HFFc6 (cell line): ENCODE measurements at places on chromosomes 5 and 9. TPM values are rescaled to one million over a fixed set of nuclear protein-coding genes. Genes with fewer than 3 reads are reported as not detected.

DNA sequence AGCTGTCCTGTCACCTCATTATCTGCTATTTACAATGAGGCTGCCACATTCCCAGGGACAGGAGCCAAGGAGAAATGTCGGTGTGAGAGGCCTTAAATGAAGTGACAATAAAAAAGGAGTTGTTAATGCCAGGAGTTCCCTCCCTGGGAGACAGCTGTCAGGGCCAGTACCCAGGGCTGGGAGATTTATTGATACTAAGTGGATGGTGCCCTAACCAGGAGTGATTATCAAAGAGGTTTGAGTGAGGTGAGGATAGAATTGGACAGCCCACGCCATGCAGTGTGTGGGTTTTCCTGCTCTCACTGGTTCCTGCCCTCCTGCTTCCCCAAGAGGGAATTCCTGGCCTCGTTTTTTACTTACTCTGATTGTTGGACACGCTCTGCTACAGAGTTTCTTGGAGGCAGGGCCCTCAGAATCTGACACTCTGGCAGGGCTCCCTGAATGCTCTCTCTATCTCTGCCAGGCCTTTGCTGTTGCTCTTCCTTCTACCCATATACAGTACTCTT, 150.8 kb downstream of the GRIA1 start:
- no peak for DNase-seq
- no peak overlapping the region for H3K27ac ChIP-seq
- H3K4me1 ChIP-seq = peaks cover 7% of the 10 kb centered on the region
- H3K4me3 ChIP-seq = no peak overlapping the region
- H3K36me3 ChIP-seq = no peaks in the 10 kb centered on the region

GRCh38 chr9:89187541-89187940, 8.9 kb upstream of the SHC3 start:
- H3K36me3 ChIP-seq = no peaks in the 10 kb centered on the region
- no peak overlapping the region for H3K27ac ChIP-seq
- 0 out of 2 replicates have a peak, but pooled peaks cover 6% of the 10 kb centered on the region for H3K4me1 ChIP-seq
- H3K4me3 ChIP-seq = no peak overlapping the region
- peaks cover 5% of the 10 kb centered on the region; the same call in 1 of the 2 replicates for H3K27me3 ChIP-seq

- no peaks in the 10 kb centered on the region for H3K4me1 ChIP-seq
- no peak overlapping the region for H3K4me3 ChIP-seq
- peaks cover 1% of the 10 kb centered on the region for H3K27me3 ChIP-seq
- H3K36me3 ChIP-seq = no peaks in the 10 kb centered on the region
Observed at GRCh38 chr9:27382308-27382707, 85.4 kb upstream of the EQTN start.

The PCDHGA11 gene
- 2.2 to 9.8 TPM (median 2.3 TPM) in 3 replicates for total RNA-seq

GRCh38 chr9:121816845-121817450, 165.5 kb downstream of the DAB2IP start:
- no peak overlapping the region for H3K4me3 ChIP-seq
- peaks cover 16% of the 10 kb centered on the region for H3K27me3 ChIP-seq
- DNase-seq = no peak
- H3K27ac ChIP-seq = no peak overlapping the region
- H3K4me1 ChIP-seq = peaks cover 10% of the 10 kb centered on the region; the same call in 1 of the 2 replicates
- no peaks in the 10 kb centered on the region for H3K36me3 ChIP-seq

The IFNA13 gene
- total RNA-seq = not detected in 3 replicates

DNA sequence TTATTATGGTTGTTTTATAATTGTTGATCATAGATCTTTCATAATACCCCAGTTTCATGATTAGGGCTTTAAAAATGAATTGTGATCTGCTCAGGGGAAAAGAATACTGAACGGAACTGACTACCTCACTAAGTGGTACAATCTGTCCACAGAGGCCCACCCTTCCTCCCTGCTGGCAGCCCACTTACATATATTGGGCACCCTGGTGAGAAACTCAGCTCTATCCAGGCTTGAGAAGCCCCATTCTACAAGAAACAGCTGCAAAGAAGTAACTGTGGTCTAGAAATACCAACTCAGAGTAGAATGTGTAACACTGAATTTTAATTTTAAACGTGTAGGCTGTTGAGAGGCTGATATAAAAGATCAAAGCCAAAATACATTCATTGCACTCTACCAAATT, 46.9 kb downstream of the TSSK1B start:
- H3K27me3 ChIP-seq = peaks cover 8% of the 10 kb centered on the region
- H3K4me1 ChIP-seq = no peaks in the 10 kb centered on the region; the same call in 1 of the 2 replicates
- no peak for DNase-seq
- no peak overlapping the region for H3K27ac ChIP-seq
- no peaks in the 10 kb centered on the region for H3K36me3 ChIP-seq

DNA sequence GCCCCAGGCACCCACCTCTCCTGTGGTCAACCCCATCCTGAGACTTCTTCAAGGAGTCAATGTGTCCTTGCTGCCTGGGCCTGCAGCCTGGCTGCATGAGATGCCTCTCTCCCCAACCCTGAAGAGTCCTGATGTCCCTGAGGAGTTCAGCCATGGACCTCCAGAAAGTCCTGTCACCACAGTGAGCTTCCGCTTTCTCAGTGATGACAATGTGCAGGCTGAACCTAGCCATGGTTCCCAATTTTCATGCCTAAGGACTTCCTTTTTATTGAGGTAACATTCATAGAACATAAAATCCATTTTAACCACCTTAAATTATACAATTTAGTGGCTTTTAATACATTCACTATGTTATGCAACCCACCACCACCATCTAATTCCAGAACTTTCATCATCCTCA, 29.1 kb downstream of the DAP start:
- DNase-seq = no peak
- H3K27me3 ChIP-seq = no peaks in the 10 kb centered on the region; the same call in 1 of the 2 replicates
- H3K4me3 ChIP-seq = no peak overlapping the region
- H3K4me1 ChIP-seq = peaks cover 72% of the 10 kb centered on the region

The CEL gene
- total RNA-seq = 0.27 to 0.51 TPM (median 0.43 TPM) in 3 replicates

The ARHGAP26 gene
- 1.5 to 4.5 TPM (median 3.2 TPM) in 3 replicates for total RNA-seq

GRCh38 chr5:10301266-10301665, 6.4 kb downstream of the CMBL start:
- no peak overlapping the region for H3K4me3 ChIP-seq
- H3K27me3 ChIP-seq = no peaks in the 10 kb centered on the region
- no peak for DNase-seq
- no peak overlapping the region for H3K27ac ChIP-seq

- H3K4me1 ChIP-seq = no peaks in the 10 kb centered on the region; the same call in 1 of the 2 replicates
- no peaks in the 10 kb centered on the region for H3K27me3 ChIP-seq
- peak; percentile 38 for DNase-seq
Observed at GRCh38 chr5:50744776-50745175, 78.3 kb downstream of the PARP8 start.

DNA sequence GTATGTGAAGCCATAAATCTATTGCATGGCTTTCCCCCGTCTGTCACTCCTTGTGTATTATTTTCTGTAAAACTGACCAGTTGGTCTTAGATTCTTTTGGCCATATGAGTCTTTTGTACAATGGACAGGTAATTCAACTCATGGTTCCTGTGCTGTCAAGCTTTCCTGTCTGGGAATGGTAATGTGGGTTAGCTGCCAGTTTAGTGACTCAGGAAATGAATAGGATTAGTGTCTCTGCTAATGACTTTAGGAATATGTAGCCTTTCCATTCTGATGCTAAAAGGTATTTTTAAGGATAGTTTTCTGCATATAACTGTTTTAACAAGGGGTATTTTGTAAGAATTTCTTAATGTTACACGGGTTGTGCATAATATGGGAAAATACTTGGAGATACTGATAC, 182.7 kb downstream of the PBX3 start:
- peak overlapping the region; percentile 94 for H3K27ac ChIP-seq
- H3K4me3 ChIP-seq = no peak overlapping the region
- H3K36me3 ChIP-seq = peaks cover 11% of the 10 kb centered on the region; the same call in 1 of the 2 replicates
- H3K27me3 ChIP-seq = peaks cover 4% of the 10 kb centered on the region; the same call in 1 of the 2 replicates
- no peak for DNase-seq

- peak; percentile 99 for DNase-seq
- H3K4me1 ChIP-seq = peaks cover 75% of the 10 kb centered on the region
- H3K36me3 ChIP-seq = no peaks in the 10 kb centered on the region
- peak overlapping the region; percentile 84 for H3K4me3 ChIP-seq
- H3K27me3 ChIP-seq = no peaks in the 10 kb centered on the region; the same call in none of the 2 replicates
Observed at GRCh38 chr9:130847306-130848217, 12.5 kb downstream of the ABL1 start.

- no peak overlapping the region for H3K4me3 ChIP-seq
- peaks cover 18% of the 10 kb centered on the region for H3K4me1 ChIP-seq
- DNase-seq = no peak
- H3K36me3 ChIP-seq = no peaks in the 10 kb centered on the region
- no peak overlapping the region for H3K27ac ChIP-seq
- H3K27me3 ChIP-seq = peaks cover 4% of the 10 kb centered on the region
Observed at GRCh38 chr9:98603821-98604383, 104.8 kb downstream of the GABBR2 start.

The ARAP3 gene
- 9.2 and 13.3 TPM in 2 replicates for total RNA-seq
